Stimulated activated naive CD8-positive, alpha-beta T cell treated with anti-CD3 and anti-CD28 coated beads, Interleukin-15, amount 100 ng/mL, for 72 hours (primary cell): ENCODE measurements at places on chromosomes 13 and 19.

- no peak for DNase-seq
These were observed 914.7 kb downstream of the SLITRK5 start for GRCh38 chr13:88585861-88586260.

DNA sequence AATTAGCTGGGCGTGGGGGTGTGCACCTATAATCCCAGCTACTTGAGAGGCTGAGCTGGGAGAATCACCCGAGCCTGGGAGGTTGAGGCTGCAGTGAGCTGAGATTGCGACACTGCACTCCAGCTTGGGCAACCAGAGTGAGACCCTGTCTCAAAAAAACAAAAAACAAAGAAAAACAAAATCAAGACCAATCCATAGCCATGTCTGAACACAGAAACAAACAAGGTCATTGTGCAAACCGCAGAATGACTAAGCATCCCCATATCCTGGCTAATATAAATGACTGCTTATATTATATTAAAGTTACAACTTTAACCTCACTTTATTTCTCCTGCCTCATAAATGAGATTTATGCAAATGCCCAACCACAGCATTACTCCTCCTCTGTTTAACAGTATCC, 2.3 kb upstream of the LYPD3 start:
- DNase-seq = no peak

DNA sequence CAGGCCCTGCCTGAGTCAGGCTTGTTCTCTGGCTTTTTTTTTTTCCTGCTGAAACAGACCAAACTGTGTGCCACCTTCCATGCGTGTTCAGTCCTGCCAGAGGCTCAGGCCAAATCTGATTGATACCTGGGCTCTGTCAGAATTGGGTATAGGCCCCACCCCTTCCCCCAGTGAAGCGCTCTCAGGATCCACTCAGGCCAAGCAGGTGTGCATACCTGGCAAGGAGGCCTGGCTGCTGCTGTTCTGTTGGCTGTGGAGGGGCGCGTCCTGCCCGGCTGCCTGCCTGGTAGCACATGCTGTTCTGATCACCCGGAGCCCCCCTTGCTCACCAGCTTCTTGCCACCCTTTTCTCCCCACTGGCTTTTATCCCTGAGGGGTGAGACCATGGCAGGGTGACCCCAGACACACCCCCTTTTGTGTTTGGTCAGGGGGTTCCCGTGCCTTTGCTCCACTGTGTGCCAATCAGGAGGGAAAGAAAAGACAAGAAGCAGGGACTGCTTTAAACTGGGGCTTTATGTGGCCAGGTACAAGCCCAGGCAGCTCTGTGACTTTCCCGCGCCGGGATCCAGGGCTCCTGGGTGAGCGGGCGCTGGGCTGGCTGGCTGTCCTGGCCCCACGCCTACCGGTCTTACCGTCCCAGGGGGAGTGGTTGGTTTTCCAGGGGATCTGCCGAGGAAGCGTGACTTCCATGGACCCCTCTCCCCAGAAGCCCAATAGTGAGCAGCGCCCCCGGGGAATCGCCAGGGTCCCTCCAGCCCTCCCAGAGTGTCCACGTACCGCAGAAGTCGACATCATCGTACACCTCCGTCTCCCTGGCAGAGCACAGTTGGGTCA, 12.7 kb downstream of the PRAM1 start:
- DNase-seq = no peak

DNA sequence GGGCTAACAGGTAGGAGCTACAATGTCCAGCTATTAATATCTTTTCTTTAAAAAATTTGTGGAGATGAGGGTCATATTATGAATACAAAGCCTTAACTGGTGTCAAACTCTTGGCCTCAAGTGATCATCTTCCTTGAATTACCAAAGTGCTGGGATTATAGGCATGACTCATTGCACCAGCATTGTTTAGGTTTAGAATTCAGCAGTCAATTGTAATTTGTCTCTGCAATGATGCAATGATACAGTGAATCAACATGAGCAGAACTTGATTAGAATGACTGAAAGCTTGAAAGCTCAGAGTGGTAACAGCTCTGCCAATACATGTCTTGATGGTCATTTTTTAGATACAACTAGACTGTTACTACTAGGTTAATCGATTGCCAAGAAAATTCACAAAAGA, 752.8 kb upstream of the MIR17HG start:
- DNase-seq = no peak

GRCh38 chr19:44777715-44778347, at the start of gene CBLC:
TSS of gene CBLC (plus strand) at chr19:44777890. CDS start at chr19:44777932, 42 bp downstream.
- no peak for DNase-seq

GRCh38 chr13:46211116-46211482, 629 bp upstream of the LRRC63 start:
- DNase-seq = peak; percentile 30

DNA sequence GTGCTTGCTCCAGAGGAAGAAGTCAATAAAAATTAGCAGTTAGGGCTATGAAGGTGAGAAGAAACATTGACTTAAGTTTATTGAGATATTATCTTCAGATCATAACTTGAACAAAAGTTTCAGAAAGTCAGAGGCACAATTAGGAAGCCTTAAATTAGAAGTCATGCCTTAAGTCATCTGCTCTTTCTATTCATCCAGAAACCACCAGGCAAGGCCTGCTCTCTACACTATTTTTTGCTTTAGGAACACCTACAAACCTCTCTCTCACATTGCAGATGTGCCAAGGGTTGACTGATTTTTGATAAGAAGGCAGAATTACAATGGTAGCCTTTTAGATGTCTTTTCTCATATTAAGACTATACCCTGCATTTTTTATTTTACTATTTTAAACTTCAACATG, 268.7 kb downstream of the SPRY2 start:
- DNase-seq = no peak
